Activated CD4-positive, alpha-beta memory T cell treated with anti-CD3 and anti-CD28 coated beads for 36 hours (primary cell): ENCODE measurements at places on chromosomes 5 and 9.

- no peak for DNase-seq
Observed at GRCh38 chr9:87233431-87233830, 264.2 kb upstream of the DAPK1 start.

DNA sequence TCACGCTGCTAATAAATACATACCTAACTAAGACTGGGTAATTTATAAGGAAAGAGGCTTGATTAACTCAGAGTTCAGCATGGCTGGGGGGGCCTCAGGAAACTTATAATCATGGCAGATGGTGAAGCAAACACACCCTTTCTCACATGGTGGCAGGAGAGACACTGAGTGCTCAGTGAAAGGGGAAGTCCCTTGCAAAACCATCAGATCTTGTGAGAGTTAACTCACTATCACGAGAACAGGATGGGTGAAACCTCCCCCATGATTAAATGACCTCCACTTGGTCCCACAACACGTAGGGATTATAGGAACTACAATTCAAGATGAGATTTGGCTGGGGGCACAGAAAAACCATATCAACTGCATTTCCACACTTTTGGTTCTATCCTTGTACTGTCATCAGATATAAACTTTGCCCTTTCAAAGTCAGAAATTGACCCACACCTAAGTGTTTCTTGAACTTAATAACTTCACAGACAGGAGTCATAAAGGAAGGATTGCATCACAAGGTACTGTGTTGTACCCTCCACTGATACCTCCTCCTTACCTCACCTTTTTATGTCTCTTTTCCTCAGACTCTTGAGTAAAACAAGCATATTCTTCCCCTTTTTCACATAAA, 319.1 kb upstream of the PIK3R1 start:
- DNase-seq: no peak

DNA sequence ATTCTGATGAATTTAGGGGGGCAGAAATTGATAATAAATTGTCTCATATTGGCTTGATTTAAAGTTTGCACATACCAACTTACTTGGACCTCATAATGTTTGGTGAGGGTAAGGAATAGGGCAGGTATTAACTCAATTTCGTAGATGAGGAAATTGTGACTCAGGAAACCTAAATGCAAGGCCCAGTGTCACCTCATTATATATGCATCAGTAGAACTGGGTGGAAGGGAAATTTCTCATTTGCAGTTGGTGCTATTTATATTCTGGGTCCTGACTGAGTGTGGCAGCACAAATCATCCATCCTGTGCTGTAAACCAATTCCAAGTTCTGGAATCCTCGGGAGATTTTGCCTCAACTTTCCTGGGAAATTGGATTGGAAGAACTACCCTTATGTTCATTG, 103.0 kb downstream of the SPATA31D1 start:
- DNase-seq: no peak

DNA sequence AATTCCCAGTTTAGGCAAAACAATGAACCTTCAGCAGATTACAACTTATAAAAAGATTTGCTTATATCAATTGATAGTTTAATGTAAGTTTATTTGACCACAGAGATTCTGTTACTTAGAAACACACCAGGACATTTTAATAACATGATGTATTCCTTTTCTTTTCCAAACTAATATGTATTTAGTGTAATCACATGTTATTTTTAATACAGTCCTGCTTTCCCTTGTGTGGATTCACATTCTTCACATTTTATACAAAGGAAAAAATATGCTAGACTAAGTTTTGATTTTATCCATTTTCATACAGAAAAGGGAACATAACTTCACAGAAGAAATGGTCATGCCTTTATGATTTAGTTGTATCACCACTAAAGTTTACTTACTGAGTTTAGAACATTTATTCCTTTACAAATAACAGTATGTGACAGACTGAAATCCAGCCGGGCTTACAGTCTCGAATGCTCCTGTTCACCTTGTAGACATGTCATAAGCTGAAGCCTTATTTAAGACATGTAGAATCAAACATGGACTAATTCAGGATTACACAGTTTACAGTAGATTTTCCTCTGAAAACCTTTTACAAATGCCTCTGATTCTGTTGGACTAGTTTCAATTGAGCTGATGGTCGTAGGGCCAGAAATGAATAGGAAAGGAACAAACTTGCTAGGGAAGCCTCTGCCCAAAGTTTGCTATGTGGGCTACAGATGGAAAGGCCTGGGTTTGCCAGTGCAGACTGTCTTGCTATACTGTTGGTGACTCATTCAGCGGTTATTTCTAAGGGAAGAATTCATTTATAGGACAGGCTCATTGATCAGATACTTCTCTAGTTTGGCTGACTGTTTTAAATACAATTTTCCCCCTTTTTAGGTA, 6.6 kb upstream of the ASPN start:
- DNase-seq: no peak

DNA sequence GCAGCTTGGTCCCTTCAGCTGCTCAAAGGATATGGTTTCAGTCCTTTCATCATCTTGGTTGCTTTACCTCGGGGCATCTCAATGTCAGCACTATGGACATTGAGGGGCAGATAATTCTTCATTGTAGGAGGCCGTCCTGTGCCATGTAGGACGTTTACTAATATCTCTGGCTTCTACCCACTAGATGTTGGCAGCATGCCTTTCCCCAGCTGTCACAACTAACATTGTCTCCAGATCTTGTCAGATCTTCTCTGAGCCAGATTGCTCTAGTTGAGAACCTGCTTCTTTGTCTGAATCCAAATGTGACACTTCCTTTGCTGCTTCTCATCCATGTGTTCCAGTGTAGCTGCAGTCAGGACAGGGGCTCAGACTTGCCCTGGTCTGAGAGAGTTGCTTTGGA, 10.3 kb downstream of the PTPA start:
- no peak for DNase-seq

GRCh38 chr5:15386122-15386521, 113.9 kb upstream of the FBXL7 start:
- no peak for DNase-seq

- DNase-seq: no peak
Observed at GRCh38 chr5:58680503-58680902, 97.6 kb downstream of the RAB3C start.

DNA sequence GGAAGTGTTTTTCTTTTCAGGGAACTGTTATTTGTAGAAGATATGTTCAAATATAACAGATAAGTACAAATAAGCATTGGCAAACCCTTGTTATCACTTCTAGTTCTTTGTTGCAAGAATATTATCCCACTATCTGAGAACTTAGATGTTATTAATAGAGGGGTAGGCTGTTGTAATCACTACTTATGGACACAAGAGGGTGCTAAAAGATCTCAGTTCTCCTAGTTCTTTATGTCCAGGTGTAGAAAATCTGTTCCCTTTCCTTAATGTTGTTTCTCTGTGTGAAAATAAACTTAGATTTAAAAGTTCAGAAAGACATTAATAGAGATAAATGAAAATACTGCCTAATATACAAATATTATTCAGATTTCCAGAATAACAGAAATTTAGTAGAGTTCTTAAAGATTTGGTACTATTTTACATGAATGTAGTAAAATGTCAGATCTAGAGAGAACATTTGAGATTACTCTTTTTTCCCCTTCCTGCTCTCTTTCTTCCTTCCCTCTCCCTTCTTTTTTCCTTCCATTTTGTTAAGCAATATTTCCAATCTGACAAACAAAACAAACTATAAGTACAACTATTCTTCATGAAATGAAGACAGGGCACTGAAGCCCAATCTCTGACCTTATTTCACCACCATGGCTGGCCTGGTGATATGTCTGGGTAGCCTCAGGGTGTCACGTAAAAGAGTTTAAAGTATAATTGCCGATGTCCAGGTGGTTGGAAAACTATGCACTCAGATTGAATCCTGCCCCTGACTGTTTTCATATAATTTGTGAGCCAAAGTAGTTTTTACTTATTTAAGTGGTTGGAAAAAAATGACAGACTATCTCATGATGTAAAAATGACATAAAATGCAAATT, 43.6 kb upstream of the C5orf46 start:
- DNase-seq: no peak

- DNase-seq: no peak
Observed at GRCh38 chr5:6755519-6755918, 42.3 kb downstream of the TENT4A start.

DNA sequence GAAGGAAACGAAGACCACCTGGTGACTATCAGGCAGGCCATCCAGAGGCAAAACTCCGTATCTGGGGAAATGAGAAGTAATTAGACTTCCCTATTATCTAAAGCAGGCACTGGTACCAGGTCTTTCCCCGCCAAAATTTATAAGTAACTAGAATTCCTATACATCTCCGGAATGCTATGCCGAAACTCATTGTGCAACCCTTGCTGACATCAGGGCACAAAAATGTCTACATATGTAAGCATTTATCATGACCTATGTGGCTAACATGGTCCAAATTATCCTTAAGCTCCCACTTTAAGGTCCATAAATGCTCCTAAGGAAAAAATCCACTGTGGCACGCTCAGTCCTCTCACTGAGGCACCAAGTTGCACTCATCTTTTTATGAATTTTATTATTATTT, 17.8 kb downstream of the ACTL7B start:
- no peak for DNase-seq

DNA sequence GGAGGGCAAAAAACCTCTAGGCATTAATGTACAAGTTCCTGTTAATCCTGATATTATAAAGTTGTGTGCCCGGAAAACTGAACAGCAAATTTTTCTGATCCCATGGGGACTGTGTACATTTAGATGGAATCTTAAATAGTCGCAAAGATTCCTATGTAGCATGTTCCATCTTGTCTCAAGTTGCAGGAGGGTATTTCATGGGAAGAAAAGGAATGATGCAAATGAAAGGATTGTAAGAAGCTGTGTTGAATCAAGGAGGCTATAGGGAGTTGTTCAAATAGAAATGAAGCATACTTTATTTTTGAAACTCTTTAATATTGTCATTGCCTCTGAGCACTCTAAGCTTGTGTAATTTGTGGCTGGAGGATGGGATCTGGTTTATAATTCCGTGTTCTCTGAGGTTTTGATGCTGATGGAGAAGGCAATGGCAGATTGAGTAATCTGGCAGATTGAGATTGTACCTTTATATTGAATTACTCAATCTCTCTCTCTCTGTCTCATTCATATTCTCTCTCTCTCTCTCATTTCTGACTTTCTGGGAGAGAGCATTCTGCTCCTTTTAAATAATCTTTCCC, 288.5 kb downstream of the OSTF1 start:
- DNase-seq: no peak

DNA sequence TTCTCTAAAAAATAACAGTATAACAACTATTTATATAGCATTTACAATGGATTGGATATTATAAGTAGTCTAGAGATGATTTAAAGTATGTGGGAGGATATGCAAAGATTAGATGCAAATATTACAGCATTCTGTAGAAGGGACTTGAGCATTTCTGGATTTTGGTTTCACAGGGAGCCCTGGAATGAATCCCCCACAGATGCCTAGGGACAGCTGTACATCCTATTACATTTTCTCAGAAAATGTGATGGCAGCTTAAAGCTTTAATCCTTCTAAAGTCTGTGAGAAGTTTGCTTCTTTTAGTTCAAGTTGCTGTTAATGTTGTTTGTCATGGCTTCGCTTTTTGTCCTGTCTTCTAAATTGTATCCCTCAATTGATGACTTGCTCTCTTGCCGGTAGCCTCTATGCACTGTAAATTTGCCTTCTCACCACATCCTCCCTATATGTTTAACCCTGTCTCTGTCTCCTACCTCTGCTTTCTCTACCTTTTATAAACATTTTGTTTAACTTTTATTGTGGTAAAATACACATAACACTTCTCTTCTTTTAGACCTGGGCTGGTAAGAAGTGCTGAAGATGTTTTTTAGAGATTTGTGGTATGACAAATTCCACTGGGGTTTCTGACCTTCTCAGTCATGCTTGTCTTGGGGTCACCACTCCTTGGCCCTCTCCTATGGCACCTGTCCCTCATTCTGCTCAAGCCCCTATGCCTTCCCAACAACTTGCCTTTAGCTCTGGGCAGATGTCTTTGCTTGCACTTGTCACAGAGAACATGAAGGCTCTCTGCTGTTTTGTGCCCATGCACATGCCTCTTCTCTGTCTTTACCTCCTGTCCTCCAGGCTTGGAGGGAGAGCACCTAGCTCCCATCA, 37.9 kb downstream of the LNPEP start:
- DNase-seq: no peak

- DNase-seq: no peak
Observed at GRCh38 chr9:33714989-33715388, 80.4 kb upstream of the PRSS3 start.

DNA sequence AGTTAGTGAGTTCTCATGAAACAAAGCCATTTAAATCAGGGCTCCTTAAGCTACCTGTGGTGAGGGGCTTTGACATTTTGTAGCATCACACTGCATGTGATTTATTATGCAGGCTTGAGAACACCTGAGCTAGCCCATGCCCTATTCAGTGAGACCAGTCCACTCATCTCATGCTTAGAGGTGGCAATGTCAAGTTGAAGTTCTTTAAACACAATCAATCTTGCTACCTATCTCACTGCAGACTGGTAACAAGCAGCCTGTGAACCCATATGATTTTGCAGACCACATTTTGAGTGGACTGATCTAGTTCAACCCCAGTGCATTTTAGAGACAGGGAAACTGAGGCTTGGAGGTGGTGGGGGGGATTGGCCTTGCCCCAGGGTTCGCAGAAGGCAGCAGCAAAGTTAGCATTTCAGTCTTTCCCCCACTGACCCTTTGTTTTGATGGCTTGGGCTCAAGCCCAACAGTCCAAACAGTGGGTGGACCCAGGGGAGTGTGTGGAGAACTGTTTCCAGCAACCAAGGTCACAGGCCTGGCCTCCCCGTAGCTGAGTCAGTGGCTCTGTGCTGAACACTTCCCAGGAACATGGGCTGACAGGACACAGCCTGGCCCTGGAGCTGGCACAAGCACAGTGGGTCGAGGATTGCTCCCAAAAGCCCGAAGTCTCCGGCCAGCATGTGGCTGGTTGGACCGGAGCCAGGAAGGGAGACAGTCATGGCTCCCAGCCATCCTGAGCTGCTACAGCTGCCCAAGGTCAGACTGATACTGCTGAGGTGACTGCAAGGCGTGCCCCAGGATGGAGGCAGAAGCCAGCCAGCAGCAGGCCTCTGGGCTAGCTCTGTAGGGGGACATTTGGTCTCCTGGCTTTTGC, 95.3 kb downstream of the RGS3 start:
- no peak for DNase-seq

- DNase-seq: no peak
Observed at GRCh38 chr5:78595458-78595921, 53.1 kb downstream of the LHFPL2 start.

- peak; percentile 62 for DNase-seq
Observed at GRCh38 chr5:133824661-133825254, 143.7 kb downstream of the C5orf15 start.

GRCh38 chr5:87099291-87099839, 168.3 kb upstream of the RASA1 start:
- no peak for DNase-seq

- DNase-seq: no peak
Observed at GRCh38 chr5:137292461-137293027, 206.6 kb downstream of the SPOCK1 start.
